ENCODE measurements at places on chromosomes 2 and 18.

DNA sequence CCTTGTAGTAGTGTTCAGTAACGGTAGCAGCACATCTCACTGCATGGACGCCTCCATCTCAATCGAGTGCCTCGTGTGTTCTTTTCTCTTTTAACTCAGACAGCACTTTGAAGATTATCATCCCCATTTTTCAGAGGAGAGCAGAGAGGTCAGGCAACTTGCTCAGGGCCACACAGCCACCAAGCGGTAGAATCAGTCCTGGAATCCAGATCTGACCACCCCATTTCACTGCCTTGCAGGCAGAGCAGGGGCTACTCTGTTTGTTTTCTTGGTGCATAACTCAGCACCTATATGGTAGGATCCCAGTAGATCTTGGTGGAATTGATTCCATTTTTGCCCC, 129.5 kb downstream of the SMAD7 start:
- DNase-seq, result no peak

- DNase-seq, result no peak
These were observed 529 bp upstream of the MTA3 start for GRCh38 chr2:42567806-42568400.

DNA sequence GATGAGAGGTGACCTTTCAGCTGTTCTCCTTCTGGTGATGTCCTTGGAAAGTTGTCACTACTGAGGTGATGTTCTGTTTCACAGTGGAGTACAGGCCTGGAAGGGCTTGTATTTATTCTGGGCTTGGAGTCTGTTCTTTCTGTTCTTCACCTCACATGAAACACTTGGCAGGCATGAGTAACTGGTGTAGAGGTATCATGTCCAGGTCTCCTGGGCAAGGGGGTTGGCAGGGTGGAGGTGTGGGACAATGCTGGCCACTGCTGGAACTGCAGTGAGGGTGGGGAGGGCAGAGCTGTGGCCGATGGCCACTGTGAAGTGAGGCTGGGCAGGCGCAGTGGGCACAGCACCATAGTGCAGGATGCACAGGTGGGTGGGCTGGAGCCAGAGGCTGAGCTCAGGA, 35.4 kb downstream of the PLEKHB2 start:
- no peak for DNase-seq

GRCh38 chr2:7929281-7929680, 752.6 kb upstream of the ID2 start:
- no peak for DNase-seq

DNA sequence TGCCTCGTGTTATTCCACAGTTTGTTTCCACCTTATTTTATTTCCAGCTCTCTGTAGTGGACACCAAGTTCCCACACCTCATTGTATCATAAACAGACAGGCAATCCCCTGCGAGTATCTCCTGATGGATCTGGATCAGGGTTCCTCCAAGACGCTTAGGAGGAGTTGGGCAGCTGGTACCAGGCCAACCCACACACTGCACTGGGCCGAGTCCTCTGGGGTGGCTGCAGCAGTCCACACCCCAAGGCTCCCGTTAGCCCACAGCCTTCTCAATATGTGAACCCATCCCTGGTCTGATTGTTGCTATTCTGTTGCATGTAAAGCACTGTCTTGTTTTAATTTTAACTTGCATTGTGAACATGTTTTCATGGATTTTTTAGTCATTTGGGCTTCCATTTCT, 178.8 kb upstream of the RAB6C start:
- no peak for DNase-seq

DNA sequence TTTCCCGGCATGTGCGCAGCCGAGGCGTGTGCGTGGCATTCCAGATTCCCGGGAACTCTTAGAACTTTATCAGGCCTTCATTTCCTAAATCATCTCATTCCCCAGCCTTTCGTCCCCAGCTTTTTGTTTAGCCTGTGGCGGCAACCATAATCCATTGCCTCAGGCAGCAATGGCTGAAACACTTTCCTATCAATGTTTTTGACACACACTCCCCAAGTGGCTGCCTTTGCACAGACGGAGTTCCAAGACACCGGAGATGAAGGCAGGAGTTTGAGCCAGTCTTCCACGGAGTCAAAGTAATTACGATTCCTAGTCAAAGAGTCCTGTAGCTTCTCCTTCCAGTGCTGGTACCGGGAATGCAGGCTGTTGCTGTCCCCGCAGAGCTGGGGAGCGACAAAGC, 64.8 kb downstream of the KCNG2 start:
- DNase-seq, result no peak

DNA sequence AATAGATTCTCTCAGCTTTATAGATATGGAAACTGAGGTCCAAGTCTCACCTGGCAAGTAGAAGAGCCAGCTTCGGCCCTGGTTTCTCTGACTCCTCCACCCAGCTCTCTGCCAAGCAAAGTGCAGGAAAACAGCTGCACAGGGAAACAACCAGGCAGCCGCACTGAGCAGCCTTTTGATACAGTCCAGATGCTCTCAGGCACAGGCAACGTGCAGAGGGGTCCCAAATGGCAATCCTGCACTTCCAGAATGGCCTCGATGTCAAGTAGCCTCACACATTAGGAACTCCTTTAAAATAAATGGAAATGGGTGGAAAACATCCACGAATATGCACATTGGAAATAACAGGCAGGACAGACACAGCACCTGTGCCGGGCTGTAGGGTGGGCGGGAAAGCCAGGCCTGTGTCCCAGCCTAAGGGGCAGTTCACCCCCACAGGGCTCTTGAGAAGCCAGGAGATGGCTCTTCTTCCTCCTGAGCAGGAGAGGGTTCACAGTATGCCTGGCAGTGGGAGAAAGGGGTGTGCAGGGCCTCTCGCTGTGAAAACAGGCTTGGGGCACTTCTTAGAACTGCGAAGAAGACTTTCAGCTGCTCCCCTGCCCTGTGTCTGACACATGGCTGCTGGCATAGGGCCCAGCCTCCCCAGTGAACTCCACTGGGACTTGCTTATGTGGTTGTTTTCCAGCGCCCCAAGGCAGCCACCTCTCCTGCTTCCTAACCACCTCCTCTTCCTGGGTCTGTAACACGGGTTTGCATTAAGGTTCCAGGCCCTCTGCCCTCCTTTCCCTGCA, 63.9 kb upstream of the TUBA3E start:
- no peak for DNase-seq

- DNase-seq, result no peak
These were observed 8.3 kb downstream of the OSR1 start for GRCh38 chr2:19349911-19350677.

DNA sequence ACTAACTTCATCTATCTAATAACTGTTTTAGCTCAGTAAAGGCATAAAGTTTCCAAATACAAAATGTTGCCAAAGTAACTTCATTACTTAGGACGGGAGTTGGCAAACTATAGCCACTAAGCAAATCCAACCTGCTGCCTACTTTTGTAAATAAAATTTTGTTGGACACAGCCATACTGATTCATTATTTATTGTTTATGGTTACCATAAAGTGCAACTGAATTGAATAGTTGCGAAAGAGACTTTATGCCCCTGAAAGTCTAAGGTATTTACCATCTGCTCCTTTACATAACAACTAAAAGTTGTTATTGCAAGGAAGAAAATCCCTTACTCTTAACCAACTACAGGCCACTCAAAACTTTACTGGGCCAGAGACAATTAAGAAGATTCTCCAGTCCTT, 256.7 kb upstream of the RBBP8 start:
- DNase-seq, result no peak

DNA sequence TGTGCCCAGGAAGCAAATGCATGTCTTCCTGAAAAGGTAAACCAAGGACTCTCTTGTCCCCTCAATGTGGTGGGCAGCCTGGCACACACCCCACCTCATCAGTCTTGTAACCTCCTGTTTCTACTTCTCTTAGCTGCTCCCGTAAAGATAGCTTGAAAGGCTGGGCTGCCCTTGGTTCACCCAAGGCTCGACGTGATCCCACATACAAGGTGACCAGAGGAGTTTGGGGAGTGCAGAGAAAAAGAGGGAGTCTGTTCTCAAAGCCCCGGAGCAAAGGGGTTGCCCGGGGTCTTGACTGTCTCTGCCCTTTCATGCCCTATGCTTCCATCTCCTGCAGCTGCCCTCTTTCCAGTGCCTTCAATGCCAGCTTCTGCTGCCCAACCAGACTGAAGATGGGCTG, 18.3 kb upstream of the FOSL2 start:
- no peak for DNase-seq

GRCh38 chr2:12824778-12825379, 108.1 kb downstream of the TRIB2 start:
- DNase-seq, result no peak

GRCh38 chr2:65381607-65382051, 50.8 kb downstream of the SPRED2 start:
- no peak for DNase-seq

- DNase-seq, result no peak
These were observed 1.6 kb upstream of the KLF7 start for GRCh38 chr2:207167099-207167923.

GRCh38 chr2:18412980-18413675, 147.3 kb downstream of the RDH14 start:
- peak; percentile 9 for DNase-seq

All from amniotic stem cell (primary cell).